ENCODE measurements at places on chromosomes 3 and 15.

DNA sequence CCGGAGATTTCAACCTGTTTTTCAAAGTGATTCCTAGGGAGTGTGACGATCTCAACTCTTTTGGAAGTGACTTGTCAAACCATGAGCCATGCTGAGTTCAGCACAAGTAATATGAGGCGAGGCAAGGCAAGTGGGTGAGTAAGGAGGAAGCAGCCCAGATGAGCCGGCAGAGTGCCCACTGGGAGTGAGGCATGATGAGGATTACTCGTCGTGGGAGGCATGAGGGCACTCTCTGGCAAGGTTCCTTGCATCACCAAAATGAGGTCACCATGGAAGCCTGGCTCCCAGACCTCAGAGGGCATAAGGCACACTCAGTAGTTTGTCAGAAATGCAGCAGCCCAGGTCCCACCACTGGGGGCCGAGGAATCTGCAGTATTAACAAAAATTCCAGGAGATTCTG, 636.1 kb downstream of the MAGI1 start:
- no peak for DNase-seq

- DNase-seq, result no peak
Measured at GRCh38 chr3:184740509-184741258, 28.8 kb upstream of the MAGEF1 start.

GRCh38 chr3:5021116-5022092, 42.2 kb downstream of the BHLHE40 start:
- DNase-seq, result no peak

- DNase-seq, result peak; percentile 14
Measured at GRCh38 chr15:39125904-39126303, 455.0 kb upstream of the THBS1 start.

DNA sequence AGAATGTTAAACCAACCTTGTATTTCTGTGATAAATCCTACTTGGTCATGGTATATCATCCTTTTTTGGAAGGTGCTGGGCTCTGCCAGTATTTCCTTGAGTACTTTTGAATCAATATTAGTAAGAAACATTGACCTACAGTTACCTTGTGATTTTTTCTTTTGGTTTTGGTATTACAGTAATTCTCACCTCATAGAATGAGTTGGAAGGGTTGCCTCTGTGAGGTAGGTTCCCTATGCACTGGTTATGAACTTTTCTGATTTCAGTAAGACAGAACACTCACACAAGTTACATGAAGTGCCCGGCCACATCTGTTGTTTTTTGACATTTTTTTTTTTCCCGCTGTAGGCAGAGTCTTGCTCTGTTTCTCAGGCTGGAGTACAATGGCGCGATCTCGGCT, 20.0 kb downstream of the PCCB start:
- DNase-seq, result no peak

- no peak for DNase-seq
Measured at GRCh38 chr3:191327526-191327925, 1.7 kb upstream of the CCDC50 start.

DNA sequence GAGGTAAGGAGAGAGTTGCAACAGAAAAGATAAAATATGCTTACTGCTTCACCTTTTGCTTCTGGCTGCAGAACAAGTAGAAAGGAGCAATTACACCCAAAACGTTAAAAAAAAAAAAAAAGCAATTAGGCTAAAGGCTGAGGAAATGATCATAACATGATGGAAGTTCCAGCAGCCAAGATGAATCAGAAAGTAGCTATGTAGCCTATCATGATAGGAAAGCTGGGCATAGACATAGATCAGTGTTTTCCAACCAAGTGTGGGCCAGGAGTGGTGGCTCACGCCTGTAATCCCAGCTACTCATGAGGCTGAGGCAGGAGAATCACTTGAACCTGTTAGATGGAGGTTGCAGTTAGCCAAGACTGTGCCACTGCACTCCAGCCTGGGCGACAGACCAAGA, 52.6 kb downstream of the AGTR1 start:
- no peak for DNase-seq

GRCh38 chr3:99418209-99418635, 220.2 kb upstream of the COL8A1 start:
- no peak for DNase-seq

DNA sequence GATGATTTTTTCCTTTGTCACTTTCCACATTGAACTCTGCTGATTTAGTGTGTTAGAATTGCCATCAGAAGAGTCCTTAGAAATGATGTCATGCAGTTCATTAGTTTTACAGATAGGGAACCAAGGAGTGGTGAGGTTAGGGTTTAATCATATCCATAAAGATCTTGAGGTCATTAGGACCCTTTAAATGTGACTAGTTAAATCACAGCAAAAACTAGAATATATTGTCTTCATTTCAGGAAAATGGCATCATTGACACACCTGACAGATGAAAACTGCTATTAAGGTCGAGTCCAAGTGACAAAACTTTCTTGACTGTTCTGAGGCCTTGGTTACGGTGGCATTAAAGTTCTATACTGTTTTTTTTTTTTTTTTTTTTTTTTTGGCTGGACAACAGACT, 50.5 kb downstream of the MBNL1 start:
- DNase-seq, result no peak

GRCh38 chr3:149971403-149972075, 844 bp upstream of the PFN2 start:
- peak; percentile 14 for DNase-seq

GRCh38 chr3:62538691-62539356, 165.5 kb upstream of the FEZF2 start:
- DNase-seq, result no peak

DNA sequence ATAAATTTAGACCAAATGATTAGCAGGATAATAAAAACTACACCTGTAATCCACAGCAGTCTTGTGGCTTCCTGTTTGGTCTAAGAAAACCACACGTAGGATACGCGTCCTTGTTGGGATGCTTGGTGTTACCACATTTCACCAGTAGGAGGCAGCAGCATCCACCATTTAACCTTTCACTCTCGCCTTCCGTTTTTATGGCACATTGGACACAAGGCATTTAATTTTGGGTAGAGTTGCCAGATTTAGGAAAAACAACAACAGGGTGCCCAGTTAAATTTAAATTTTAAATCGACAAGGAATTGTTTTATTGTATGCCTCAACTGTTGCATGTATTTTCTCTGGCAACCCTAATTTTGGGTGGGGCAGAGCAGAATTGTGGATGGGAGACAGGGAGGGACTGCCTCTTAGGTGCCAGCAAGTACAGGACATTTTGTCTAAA, 6.3 kb downstream of the LRRC31 start:
- peak; percentile 34 for DNase-seq

DNA sequence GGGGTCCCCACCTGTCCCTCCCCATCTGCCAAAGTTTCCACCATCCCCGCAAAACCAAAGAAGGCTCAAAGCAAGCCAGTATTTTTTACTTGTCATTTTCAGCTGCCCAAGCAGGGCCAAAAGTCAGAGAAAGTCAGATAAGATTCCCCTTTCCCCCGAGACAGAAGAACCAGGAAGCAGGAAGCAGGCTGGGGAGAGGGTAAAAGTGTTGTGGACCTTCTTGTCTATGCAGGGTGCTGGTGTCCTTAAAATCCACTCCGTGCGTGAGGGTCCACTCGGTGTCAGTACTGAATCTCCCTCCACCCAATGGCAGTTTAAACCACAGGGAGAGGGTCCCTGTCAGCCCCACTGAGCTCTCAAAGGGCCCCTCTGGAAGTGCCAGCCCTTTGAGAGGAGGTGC, 20.2 kb upstream of the RPL32 start:
- no peak for DNase-seq

DNA sequence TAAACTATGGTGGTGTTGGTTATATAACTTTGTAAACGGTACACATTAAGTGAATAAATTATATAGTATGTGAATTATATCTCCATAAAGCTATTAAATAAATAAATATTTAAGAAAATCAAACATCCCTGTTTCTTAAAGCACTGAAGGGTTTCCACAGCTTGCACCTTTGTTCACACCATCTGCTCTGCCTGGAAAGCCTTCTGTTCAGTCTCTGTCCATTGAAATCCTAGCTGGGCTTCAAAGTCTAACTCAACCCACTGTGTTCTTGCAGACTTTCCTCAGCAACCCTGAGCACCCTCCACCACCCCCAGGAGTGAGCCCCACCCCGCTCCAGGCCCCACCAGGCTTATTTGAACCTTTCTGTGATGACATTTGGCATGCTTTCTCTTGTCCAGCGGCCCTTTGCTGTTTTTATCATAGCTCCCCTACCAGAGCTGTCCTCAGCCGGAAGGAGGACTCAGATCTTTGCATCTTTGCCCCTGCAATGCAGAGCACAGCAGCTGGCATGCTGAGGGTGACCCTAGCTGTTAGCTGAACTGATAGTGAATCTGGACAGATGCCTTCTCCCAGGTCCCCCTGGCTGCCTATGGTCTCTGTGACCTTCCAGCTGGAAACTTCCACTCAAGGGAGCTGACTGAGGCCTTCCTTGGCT, 105.2 kb downstream of the DAPK2 start:
- no peak for DNase-seq

DNA sequence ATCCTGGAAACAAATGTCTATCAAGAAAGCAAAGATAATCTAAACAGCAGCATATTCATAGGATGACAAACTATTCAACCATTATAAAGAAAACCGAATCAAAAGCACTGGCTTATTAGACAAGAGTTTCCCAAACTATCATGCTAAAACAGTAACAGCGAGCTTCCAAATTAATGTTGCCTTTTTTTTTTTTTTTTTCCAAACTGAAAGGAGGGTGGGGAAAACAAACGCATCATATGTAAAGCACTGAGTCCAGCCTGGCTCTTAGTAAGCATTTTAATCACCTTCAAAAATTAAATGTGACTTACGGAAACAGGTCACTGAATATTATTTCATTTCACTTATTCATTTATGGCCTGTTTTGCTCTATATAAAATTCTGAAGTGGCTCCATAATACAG, 2.3 kb downstream of the TJP1 start:
- no peak for DNase-seq

- no peak for DNase-seq
Measured at GRCh38 chr3:155046935-155047334, 33.2 kb upstream of the MME start.

DNA sequence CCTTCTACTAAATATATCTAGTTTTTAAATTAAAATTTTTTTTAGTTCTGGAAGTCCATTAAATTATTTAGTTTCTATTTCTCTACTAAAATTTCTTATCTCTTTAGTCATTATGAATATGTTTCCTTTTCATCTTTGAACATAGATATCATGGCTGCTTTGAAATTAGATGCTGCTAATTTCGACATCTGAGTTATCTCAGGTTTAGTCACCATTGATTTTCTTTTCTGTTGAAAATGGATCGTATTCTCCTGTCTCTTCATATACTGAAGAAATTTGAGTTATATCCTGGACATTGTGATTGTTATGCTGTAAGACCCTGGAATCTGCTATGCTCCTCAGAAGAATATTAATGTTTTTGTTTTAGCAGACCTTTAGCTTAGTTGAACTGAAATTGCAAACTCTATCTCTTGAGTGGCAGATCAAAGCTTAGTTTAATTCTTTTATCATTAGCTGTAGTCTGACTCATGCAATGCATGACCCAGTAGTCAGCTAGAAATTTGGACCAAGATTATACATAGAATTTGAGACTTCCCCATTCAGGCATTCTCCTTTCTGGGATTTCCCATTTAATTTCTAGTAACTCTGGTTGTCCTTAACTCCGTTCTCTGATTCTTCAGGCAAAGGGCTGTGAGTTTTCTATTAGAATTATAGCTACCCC, 439.8 kb upstream of the IL12A start:
- DNase-seq, result no peak

DNA sequence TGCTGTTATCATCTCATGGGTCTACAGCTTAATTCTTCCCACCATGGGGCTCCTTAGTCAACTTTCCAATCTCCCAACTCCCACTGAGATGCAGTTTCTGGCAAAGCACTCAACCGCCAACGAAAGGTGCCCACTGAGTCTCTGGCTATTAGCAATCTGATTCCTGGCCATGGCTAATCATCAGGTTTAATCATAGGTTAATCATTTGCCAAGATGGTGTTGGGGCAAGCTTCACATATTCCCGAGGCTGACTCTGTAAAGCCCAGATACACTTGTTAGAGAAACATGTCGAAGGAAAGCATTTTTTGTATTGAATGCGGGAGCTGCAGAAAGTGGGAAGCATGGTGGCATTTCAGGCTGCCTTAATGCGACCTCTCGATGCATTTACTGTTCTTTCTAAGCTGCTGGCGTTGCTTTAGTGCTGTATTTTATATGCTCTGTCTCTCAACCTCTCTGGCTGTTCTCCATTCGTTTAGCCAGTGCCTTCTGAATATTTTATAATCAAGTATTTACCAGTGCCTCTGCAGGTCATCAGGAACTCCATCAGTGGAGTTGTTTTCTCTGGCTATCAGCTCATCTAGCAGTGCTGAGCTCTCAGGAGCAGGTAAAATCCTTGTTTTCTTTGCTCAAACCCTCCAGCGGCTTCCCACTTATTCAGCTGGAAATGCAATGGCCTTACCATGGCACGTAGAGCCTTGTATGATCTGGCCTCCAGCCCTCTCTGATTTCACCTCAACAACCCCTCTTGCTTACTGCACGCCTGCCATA, 67.0 kb downstream of the EDEM1 start:
- DNase-seq, result no peak

- DNase-seq, result no peak
Measured at GRCh38 chr3:150237490-150237889, 170.6 kb upstream of the TSC22D2 start.

DNA sequence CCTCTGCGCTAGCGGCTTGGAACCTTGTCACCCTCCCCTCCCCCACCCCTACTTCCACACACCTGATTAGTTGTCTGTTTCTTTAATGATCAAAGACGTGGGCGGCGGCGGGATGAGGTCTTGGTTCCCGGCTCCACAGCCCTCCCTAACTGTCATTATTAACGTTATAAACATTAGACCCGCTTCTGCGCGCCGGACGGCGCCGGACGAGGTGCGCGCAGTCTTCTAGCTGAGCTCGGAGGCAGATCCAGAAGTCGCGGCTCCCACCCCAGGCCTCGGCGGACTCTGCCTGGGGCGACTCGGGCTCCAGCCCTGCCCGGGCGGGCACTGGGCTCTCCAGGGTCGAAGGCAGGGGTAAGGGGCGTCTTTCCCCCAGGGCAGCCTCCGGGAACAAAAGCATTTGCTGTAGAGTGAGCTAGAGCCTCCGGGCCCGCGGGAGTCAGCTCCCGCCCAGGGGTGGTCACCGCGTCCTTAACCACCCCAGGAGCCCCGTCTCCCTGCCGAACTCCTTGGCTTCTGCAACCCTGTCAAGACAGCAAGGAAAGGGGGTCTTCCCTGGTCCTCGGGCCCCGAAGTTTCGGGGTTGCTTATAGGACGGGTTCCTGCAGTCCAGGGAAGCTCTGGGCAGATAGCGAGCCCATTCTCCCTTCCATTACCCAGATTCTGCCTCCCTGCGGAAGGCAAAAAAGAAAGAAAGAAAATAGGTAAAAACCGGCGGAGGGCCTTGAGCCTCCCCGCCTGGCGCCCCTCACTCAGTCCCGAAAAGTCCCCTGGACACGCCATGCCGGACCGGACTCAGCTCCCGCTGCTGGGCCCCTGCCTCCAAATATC, 2.2 kb upstream of the ISLR2 start:
- no peak for DNase-seq

Measured in stimulated activated CD4-positive, alpha-beta T cell treated with anti-CD3 and anti-CD28 coated beads, Interleukin-12 subunit alpha, Interleukin-12 subunit beta, amount 100 ng/mL, for 24 hours (primary cell).